MM.1S (cell line): ENCODE measurements at places on chromosomes 1 and 21.

DNA sequence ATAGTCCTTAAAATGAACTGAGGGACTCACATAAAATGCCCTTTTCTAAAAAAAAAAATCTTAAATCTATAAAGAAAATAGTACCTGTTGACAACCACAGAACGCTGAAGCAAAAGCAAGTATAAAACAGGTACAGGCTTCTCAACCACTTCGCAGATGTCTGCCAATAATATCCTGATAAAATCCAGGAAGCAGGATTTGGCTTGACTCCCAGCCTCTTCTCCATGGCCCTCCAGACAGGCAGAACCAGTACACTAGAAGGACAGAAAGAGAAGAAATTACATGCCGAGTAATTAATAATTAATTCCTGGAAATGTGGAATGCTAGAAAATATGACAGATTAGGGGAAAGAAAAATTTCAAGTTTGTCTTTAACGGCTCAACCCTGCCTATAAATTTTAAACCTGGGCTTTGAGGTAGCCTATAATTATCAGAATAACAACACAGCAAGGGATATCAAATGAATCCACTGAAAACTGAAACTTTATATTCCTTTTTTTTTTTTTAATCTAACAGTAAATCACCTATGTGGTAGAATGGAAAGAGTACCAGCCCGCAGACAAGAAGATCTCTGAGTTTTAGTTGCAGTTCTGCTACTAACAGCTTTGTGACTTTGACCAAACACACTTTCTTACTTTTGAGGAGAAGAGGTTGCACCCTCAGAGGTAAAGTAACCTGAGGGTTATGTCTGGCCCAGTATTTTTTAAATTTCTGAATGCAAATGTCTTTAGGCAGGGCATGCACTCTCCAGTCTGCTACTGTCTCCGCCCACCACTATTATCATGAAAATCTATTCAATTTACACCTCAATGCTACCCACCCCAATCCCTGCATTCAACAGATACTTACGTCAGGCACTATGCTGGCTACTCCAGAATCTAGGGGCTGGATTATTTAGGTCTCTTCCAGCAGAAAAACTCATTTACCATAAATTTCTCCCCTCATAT, 2.7 kb downstream of the KIAA0319L start:
- no peak for DNase-seq

DNA sequence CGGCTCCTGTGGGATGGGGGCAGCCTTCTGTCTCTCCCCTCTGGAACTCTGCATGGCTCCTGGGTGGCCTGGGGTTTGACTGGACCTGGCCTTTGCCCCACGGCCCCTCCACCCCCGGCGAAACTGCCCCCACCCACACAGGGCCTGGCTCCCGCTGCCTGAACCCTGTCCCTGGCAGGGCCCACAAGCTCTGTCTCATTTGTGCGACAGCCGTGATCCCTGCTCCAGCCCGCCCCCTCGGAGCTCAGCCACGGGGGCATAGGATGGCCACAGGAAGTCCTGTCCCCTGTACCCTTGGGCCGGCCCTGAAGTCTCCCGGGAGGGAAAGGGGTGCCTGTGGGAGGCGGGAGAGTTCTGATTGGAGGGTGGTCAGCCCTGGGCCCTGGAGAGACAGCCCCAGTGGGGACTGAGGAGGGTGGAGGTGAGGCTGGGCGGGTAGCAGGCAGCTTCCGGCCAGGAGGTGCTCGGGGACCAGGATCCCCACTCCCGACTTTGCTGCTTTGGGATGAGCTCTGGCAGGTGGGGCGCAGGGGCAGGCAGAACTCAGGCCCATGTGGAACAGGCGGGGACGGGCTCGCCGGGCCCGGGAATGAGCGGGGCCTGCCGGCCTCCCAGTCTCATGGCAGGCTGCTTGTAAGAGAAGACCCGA, 45.1 kb downstream of the SLX9 start:
- no peak for DNase-seq

DNA sequence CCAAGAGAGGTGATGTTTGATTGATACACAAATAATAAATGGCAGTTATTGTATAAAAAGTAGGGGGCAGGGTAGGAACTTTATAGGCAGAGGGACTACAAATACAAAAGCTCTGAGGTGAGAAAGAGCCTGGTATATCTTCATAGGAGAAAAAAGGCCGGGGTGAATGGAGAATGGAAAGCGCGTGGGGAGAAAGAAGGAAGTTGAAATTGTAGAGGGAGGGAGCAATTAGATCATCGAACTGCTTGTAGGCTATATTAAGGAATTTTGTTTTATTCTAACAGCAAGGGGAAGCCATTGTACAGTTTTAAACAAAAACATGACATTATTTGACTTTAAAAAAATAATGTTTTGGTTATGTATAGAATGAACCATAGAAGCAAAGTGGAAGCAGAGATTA, 147.4 kb downstream of the PDE4B start:
- DNase-seq, result no peak

DNA sequence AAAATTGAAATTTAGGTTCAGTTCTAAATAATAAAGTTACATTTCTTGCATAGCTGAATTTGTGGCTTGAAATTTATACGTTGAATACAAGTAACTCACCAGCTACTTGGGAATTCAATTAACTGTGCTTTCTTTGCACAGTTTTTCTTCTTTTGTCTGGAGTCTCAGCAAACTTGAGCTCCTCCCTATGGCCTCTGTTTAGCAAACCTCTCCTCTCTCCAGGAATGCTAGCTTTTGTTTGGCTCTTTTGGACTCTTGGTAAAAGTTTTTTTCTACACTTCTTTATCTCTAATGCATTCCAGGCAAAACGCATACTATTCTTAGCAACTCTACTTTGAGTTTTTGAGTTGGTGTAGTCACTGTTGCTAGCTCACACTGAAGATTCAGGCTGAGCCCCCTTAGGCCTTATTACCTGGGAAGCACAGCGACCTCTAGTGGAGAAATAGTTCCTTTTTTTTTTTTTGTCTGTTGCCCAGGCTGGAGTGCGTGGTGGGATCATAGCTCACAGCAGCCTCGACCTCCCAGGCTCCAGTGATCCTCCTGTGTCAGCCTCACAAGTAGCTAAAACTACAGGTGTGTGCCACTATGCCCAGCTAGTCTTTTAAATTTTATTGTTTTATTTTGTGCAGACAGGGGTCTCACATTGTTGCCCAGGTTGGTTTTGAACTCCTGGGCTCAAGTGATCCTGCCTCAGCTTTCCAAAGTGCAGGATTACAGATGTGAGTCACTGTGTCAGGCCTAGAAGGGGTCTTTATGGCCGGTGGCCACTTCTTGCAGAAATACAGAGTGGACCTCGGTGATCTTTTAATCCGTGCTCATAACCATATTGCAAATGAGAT, 61.7 kb downstream of the CASQ2 start:
- peak; percentile 8 for DNase-seq

DNA sequence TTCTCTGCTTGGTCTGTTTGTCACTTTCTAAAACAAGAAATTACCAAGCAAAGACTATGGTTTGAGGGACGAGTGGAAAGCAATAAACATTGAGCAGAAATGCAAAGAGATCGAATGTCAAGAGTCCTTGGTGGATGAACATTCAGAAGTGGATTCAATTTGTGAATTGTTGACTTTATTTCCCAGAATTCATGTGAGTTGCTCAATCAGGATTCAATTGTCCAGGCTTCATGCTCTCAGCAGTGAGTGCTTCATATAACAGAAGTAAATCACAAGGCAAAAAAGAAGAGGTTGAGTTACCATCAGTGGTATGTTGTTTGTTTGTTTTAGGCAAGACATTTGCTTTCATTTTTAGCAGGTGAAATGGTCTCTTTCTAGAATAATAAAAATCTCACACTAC, 31.9 kb downstream of the NGF start:
- no peak for DNase-seq

GRCh38 chr1:223504741-223505140, 111.5 kb downstream of the CCDC185 start:
- no peak for DNase-seq

DNA sequence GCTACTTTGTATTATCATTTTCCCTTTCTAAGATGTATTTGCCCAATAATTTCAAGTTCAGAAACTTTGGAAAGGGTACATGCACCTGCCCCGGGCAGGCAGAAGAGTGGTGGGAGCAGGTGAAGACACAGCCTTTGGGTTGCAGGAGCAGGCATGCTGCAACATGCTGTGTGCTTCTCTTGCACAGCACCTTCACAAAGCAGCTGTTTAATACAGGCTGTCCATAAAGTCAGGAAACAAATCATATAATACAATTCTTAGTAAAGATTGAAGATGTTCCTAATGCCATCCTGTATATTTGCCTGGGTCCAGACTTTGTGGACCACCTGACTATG, 182.9 kb downstream of the ZNF281 start:
- DNase-seq, result no peak

DNA sequence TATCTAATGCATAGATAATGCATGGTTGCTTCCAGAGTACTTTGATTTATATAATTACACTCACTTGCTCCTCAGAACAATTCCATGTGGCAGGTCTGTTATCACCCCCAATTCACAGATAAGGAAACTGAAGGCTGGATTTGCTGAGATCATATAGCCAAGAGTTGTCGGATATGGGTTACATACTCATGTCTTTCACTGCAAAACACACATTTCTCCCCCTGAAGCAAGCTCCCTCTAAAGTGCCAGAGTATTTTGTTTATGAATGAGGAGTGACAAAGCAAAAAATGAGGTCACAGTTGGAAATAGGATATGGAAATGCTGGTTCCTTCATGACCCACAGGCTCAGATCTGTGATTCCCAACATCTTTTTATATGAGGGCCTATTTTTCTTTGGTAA, 134.2 kb downstream of the ROR1 start:
- no peak for DNase-seq

- no peak for DNase-seq
Observed at GRCh38 chr1:89347296-89347695, 16.6 kb upstream of the GBP6 start.

DNA sequence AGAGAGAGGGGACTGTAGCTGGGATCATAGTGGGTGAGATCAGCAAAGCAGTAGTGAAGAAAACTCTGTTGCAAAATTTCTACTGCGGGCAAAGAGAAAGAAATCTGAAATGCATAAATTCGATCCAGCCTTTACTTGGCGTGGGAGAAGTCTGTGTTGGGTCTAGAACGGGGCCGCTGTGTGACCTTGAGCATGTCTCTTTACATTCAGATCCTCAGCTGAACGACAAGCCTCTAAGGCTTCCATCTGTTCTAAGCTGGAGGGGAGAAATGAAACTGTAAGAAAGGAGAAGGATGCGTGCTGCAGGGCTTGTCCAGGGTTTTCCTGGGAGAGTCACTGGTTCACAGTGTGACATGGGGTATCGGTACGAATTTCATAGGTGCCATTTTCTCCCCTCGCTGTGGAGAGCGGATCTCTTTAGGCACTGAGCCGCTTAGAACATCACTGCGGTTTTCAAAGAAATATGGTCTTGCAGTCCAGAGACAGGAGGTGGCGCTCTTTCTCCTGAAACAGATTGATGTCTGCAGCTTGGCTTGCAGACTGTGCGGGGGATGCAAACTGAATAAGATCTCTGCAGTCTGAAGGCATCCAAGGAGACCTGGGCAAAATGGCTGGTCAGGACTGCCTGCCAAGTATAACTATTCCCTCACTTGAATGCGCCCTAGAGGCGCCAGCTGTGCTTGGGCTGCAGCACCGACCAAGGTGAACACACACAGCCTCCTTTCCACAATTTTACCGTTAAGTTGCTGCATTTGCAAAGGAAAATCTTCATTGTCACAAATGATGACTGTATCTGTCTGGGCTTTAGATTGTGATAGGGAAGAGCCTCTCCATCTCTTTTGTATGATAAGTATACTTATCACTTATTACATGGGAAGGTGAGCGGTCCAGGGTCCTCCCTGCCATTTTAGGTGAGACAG, 104.1 kb downstream of the XCL2 start:
- peak; percentile 83 for DNase-seq

DNA sequence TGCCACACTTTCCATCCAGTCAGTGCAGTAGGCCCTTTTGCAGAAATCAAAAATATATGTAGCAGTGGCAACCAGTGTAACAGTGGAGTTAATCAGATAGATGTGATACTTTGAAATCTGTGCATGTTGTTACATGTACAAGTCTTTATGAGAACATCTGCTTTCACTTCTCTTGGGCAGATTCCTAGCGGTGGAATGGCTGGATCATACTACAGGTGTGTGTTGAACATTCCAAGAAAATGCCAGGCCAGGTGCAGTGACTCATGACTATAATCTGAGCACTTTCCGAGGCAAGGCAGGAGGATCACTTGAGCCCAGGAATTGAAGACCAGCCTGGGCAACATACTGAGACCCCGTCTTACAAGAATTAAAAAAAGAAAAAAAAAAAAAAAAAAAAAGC, 55.3 kb downstream of the GNB1 start:
- no peak for DNase-seq

DNA sequence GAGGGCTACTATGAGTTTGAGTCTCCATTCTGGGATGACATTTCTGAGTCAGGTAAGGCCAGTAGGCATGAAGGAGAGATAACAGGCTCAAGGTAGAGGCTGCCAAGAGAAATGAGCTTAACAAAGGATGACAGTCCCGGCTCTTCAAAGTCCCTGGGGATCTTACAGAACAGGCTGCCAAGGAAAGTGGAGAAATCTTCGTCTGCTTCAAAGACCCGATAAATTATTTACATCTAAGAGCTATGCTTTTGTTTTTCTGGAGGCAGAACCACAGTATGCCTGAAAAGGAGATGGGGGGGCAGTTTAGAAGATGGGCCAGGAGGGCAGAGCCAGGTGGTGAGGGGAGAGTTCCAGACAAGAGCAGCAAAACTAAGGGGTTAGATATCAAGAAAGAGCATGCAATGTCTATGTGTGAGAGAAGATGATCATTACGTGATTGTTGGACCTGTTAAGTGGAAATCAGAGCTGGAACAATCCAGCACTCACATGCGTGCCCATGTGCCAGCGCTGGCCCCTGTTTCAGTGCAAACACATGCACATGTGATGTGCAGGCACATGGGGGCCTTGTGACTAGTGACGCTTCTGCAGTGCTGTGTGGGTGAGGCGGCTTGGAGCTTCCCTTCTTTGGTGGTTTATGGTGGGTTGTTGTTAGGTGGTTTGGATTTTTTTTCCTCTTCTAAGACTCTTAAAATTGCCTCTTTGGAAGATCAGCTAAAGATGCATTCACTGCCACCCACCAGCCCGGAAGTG, 25.7 kb downstream of the CAMK1G start:
- no peak for DNase-seq

GRCh38 chr1:218395916-218396315, 50.8 kb downstream of the TGFB2 start:
- no peak for DNase-seq

DNA sequence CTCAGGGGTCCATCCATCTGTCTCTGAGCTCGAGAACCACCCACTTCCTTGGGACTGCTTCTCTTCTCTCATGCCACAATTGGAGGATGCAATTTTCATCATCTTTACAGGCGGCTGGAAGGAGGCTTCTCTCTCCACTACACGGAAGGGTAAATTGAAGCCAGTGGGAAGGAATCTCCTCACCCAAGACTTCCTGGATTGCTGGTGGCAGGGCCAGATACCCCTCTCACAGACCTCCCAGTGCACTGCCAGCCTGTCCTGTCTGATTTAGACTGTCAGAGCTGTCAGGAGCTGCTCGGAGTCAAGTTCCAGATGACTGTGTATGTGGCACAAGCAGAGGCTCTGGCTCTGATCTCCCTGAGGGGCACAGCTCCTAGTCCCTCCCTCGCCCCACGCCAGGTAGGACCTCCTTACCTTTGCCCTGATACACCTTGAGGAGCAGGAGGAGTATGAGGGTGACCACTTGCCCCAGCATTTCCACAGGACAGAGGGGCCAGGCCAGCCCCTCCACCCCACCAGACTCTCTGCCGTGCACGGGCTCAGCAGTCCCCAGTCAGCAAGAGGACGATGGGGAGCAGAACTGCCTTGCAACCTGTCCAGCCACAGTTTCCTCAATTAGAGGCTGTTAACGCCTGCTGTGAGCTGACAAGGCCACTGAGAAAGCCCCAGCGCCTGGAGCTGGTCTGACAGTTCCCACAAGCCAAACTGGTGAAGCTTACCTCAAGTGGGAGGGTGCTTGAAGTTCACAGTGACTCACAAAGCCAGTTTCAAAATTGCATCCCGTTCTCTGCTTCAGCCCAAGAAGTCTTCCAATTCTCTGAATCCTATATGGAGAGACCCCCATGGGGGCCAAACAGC, at the start of gene CD244:
CD244 (minus strand) TSS at position 685 of the 858 bp plus-strand sequence; CDS start at position 475, 210 bp downstream.
- DNase-seq, result no peak
